Upper lobe of left lung (tissue), 6 donors: ENCODE measurements at places on chromosomes 11 and 22.
A peak's percentile ranks its signal among the peaks of the same experiment; 100 is the strongest.

GRCh38 chr11:67118181-67118766, 789 bp upstream of the KDM2A start:
- DNase-seq: peak; percentile 36

- no peak for DNase-seq
These were observed 488.1 kb downstream of the NTM start for GRCh38 chr11:131858505-131858904.

DNA sequence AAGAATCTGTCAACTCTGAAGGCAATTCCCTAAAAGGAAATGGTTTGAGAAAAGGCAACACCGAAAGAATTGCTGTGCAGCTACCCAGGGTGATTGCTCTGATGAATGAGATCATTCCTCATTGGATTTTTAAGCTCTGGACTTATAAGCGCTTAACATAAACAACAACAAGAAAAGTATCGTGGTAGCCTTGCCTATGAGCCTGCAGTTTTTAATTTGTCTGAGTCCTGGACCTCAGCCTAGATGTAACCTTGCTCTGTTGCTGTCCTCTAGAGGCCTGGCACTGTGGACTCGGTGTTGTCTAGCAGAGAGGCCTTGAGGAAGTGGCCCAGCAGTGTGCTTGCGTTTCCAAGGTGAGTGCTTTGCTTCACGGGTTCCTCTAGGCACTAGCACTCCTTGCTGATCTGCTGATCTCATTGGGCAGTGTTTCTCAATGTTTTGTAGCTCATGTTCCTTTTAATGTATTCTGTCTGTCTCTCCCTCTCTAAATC, 20.4 kb downstream of the CCDC81 start:
- no peak for DNase-seq

DNA sequence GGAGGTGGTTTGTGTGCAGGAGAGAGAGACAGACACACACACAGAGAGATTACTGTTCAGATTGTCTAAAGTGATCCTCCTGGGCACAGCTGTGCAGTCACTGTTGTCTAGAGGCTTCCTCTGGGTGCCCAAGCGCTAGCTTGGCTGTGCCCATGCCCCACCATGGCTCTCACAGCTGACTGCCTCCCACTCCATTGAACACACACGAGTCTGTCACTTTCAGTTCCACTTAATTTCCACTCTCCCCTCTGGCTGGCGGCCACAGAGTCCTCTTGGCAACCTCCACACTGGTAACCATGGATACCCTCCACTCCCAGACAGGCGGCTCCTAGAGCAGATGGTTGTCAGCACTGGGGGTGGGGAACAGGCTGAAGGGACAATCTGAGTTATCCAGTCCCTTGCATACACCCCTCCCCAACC, 29.1 kb downstream of the MAP6 start:
- DNase-seq: no peak

GRCh38 chr22:27255580-27255979, 546.0 kb downstream of the MN1 start:
- DNase-seq: no peak

DNA sequence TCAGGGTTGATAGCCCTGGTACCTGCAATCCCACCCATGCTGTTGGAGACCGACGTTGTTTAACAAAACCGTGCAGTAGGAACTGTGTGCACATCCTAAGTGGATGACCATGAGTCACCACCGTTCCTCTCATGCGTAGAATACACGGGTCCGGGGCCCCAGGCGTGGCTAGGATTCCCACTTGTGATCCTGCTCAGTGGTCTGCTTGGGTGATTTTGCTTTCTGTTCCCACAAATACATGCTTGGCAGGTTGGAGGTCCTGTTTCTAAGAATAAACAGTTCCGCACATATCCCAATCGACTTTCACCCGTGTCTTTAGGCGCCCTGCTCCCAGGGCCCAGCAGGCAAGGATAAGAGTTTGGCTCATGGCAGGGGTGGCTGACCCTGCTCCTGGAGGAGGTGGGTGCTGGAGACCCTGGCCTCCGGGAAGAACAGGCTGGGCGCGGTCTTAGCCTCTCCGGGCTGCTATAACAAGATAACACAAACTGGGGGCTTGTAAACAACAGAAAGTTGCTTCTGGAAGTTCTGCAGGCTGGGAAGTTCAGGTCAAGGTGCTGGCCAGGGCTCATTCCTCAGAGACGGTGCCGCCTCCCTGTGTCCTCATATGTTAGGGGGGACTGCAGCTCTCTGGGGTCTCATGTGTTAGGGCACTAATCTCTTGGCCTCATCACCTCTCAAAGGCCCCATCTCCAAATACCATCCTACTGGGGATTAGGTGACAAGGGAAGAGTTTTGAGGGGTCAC, 1028.3 kb downstream of the BRD1 start:
- no peak for DNase-seq

- no peak for DNase-seq
These were observed 19.9 kb downstream of the NUP160 start for GRCh38 chr11:47828284-47828683.
